ENCODE measurements at places on chromosomes 6 and 20.
A peak's percentile ranks its signal among the peaks of the same experiment; 100 is the strongest.

- no peak for DNase-seq
Observed at GRCh38 chr6:53410508-53411258, 61.9 kb upstream of the ELOVL5 start.

DNA sequence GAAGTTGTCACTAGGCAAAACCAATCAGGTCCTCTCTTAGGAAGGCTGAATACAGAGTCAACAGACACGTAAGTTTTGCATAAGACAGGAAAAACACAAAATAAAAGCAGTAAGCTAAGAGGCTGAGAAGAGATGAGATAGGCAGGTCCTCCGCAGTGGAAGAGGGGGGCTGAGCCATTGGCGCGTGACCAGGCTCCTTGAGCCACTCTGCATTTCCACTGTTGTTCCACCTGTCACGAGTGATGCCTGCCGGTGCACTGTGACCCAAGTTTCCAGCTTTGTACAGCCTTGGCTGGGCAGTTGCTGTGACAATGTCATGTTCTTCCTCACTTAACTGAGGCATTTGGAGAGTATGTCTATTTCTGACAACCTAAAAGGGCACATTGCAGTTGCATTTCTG is 58.6 kb downstream of the NUDT3 start:
- DNase-seq, result no peak

DNA sequence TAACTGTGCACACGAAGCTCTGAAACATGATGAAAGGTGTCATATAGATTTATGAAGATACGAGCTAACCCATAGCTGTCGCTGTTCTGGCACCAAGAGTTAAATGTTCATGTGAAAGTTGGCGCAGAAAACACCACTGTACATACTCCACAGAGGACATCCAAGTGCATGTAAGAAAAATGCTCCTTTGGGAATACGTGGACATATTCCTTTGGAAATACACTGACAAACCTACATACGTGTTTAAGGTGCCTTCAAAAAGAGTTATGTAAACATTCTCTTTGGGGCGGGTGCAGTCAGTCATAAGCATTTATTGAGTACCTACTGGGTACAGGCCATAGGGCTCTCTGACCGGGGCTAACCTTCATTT is 723 bp upstream of the ARID1B start:
- peak; percentile 60 for DNase-seq

DNA sequence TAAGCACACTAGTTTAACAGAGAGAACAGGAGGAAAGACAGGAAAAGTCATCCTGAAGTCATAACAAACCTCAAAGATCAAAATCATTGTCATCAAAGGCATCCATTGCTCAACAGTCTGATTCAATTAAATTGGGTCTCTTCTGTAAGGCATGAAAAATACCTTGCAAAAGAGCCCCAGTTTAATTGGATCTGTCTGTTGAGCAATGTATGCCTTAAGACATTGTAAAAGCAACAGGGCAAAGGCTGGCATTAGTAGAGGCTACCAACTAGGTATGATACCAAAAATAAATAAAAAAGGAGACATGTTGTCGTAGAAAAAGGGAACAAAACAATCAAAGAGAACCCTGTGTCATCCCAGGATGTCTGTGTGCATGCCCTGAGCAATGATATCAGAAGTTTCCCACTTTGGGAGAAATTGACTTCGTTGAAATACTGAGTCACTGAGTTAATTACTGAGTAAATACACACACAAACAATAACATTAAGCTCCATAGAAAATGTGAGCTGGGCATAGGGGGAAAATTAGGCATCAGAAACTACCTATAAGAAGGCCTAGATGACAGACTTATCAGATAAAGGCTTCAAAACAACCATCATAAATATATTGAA is 1013.8 kb upstream of the CITED2 start:
- no peak for DNase-seq

Measured in NCI-H1694 treated with DMSO at 0.1 percent for 48 hours (cell line).